ENCODE measurements at places on chromosomes 12 and 14.
A peak's percentile ranks its signal among the peaks of the same experiment; 100 is the strongest.

DNA sequence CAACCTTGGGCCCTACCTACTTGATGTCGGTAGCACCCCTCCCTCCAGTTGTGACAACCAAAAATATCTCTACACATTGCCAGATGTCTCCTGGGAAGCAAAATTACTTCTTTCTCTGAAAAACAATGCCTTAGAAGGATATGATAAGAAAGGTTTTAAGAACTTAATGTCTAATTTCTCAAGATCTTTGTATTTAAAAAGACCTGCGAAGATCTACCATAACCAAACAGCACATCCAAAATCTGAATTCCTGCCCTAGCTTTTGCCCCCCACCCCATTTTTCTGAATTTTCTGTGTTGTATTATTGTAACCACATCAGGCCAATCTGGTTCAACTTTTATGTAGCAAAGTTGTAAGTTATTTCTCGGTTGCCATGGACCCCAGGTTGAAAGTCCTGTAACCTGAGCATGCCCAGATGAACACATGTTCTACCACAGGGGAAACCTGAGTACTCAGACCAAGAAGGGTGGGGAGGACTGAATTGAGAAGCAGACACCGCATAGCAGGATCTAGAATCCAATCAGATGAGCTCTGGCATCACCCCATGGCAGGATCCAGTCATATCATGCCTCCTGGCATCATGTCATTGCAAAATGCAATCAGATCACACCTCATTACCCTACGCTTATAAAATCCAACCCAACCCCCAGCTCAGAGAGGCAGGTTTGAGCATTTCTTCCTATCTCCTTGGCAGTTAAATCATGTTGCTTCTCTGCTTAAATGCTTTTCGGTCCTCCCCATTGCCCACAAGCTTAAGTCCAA, 8.7 kb downstream of the TMEM253 start:
- DNase-seq: no peak

DNA sequence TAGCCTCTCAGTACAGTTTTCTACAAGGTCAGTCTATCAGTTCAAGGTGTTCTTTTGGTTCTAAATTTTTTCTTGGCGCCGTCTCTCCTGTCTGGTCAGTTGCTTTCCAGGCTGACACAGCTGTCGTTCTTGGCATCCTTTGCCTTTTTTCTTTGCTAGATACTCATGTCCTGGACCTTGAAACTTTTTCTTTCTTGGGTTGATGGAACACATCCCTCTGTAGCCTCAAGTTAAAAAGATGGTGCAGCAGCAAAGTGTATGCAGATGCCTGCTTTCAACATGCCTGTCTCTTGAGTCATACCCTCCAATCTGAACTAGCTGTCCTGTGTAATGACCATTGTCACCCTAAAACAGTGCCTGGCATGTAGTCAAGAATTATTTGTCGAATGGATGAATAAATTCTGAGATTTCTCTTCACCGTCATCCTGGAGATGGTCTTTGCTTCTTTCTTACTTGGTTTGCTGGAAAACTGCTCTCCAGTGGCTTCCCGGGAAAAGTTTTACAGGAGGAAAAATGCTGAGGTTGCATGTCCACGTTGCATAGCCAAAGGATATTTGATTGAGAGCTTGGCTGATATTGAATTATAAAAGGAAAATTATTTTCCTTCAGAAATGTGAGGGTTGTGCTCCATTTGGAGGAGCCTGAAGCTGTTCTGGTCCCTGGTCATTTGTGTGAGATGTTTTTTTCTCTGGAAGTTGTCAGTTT, 4.6 kb downstream of the NYNRIN start:
- DNase-seq: no peak

DNA sequence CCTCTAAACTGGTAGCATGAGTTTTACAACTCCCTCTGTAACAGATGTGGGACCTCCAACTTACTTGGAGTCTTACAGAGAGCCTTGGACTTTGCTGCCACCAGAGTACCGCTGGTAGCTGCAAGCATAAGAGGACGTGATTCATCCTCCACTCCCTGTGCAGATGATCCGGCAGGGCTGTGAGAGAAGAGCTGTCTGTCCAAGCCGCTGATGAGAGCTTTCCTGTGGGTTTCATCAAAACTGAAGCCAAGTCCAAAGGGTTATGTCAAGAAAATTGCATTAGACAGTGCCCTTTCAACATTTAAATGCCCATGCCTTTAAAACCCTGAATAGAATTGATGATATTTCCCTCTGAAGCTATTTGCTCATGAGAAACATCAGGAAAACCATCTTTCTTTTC, 85.8 kb downstream of the LLPH start:
- no peak for DNase-seq

DNA sequence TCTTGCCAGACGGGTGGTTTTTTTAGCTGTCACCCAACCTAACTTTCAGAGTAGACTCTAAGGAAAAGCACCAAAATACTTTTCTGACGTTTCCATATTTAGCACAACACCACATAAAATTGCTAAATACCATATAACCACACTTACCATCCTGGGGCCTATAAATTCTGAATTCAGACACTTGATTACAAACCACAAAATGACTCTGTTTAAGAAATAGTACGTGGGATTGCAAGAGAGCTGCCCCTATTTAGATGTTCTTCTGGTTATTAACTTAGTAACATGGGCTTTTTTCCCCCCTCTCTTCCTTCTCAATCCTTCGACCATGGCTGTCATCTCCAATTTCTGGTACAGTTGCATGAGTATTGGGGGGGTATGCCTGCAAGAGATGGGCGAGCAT, 287.7 kb downstream of the BMP4 start:
- no peak for DNase-seq

GRCh38 chr14:95319312-95320077, at the start of gene CLMN:
TSS of gene CLMN (minus strand) at chr14:95319908. CDS start at chr14:95319792, 116 bp downstream.
- DNase-seq: peak; percentile 12

GRCh38 chr14:53533384-53533970, 380.4 kb upstream of the DDHD1 start:
- no peak for DNase-seq
